Mesothelial cell of epicardium (in vitro differentiated cells): ENCODE measurements at places on chromosomes 11 and 22.

GRCh38 chr11:84691830-84692229, 935.3 kb downstream of the DLG2 start:
- DNase-seq, result no peak

- no peak for DNase-seq
Observed at GRCh38 chr11:76649011-76649410, 21.5 kb downstream of the LRRC32 start.

- no peak for DNase-seq
Observed at GRCh38 chr11:83070731-83071566, 748 bp downstream of the RAB30 start.

DNA sequence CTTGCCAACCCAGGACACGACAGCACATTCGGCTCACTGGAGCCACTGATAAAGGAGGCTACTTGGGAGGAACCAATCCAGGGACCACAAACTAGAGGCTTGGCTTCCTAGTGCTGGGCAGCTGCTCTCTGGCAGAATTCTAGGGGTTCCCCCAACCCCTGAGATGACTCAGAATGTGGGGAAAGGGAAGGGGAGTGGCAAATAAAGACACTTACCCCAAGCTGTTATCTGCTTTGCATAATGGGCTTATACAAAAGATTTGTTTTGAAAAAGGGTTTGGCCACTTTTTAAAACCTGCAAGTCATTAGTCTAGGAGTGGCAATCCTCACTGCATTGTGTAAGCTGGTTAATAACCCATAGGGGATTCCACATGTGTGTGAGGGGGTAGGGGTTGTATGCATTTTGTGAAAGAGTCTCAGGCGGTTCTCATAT, 64.1 kb upstream of the LMO1 start:
- no peak for DNase-seq

- DNase-seq, result no peak
Observed at GRCh38 chr11:8297781-8298440, 34.2 kb upstream of the LMO1 start.

GRCh38 chr11:98674390-98674789, 346.4 kb upstream of the CNTN5 start:
- DNase-seq, result no peak

DNA sequence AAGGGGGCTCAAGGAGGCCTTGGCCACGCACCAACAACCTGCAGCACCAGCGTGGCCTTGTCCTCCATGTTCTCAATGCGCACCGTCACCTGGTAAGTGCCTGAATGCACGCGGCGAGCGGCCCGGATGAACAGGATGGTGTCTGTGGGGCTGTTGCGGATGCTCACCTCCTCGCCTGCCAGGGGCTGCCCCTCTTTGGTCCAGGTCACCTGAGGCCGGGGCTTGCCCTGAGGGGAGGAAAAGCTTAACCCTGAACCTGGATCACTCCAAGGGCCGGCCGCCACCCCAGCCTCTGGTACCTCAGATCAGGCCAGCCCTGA, 19.0 kb downstream of the MYBPC3 start:
- DNase-seq, result no peak

GRCh38 chr11:71895961-71896360, 17.7 kb downstream of the DEFB131B start:
- no peak for DNase-seq

- DNase-seq, result no peak
Observed at GRCh38 chr11:3087821-3088800, 30.9 kb upstream of the CARS1 start.
